Amygdala (tissue), 56 donors: ENCODE measurements at places on chromosomes 7 and 10.

DNA sequence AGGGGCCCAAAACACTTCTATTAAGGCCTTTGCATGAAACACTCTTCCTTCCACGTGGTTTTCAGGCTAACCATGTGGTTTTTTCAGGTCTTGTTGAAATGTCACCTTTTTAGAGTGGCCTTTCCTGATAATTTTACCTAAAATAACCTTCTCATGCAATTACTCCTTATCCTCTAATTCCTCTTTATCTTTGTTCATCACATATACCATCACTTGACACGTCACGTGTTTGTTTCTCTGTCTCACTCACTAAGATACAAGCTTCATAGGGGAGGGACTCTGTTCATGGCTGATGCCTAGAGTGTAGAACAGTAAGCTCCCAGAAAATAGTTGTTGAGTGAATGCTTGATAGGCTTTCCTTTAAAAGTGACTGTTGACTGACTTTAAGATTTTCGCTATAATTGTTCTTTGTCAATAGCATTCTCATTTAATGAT, 63.7 kb downstream of the ST7 start:
- no peak for DNase-seq

GRCh38 chr7:117780832-117781231, 92.4 kb downstream of the CTTNBP2 start:
- DNase-seq: no peak

- DNase-seq: no peak
These were observed 384.9 kb downstream of the PLXNA4 start for GRCh38 chr7:132191418-132191817.

- no peak for DNase-seq
These were observed 149.6 kb downstream of the ADK start for GRCh38 chr10:74300666-74301065.

GRCh38 chr10:7449063-7449695, 38.3 kb upstream of the SFMBT2 start:
- DNase-seq: no peak

DNA sequence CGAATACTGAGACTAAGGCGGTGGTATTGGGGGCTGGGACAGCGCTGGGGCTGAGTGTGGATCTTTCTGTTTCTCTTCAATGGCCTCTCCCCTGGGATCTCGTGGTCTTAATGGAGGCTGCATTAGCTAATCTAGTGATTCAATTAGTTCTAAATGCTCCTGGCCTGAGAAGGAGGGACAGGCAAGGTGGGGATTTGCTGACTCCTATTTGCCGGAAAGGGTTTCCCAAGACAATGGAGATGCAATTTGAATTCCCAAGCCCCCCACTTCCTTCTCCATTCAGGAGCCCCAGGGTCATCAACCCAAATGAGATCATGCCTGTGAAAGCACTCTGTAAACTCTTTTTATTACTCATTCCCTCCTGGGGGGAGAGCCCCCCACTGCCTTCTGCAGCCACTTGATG, 111.7 kb upstream of the PLXNA4 start:
- DNase-seq: no peak

DNA sequence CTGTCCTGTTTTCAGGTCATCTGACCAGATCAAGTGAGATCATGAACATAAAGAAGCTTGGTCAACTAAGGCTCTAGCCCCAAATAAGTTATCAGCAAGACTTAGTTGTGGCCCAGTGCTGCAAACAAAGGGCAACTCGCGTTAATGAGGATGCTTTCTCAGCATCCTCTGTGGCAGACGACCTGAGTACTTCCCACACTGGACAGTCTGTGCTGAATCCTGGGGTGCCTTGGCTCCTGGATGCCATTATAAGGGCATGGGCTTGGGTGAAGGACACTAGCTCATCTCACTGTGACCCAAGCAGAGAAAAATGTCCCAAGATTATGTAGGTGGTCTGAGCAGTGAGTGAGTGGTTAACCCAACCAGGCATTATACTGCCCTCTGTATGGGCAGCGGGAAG, 13.9 kb downstream of the CPA5 start:
- DNase-seq: no peak

- no peak for DNase-seq
These were observed 25.6 kb downstream of the CDNF start for GRCh38 chr10:14812271-14812670.

DNA sequence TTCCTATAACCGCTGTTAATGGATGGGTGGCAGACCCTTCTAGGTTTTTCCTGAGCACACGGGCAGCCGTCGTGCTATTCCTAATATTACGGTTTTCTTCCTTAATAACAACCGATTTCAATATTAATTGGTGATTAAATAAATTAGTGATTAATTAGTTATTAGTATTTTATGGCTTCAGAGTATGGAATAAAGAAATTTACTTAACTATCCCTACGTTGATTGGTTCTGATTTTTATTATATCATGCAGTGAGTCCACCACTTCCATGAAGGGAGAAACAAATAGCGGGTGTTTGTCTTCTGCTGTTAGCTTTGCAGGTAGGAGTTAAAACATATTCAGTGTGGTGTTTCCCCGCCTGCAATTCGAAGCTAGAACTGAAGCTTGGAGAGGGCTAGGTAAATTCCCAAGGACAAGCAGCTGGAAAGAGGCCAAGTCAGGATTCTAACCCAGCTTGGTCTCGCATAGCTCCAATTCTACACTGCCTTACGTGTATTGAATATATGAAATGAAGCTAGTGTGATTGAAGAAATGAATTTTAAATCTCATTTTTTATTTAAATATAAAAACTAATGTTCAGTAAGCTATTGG, 928 bp upstream of the CSTF2T start:
- DNase-seq: no peak

GRCh38 chr7:17095931-17096330, 202.5 kb upstream of the AHR start:
- no peak for DNase-seq

DNA sequence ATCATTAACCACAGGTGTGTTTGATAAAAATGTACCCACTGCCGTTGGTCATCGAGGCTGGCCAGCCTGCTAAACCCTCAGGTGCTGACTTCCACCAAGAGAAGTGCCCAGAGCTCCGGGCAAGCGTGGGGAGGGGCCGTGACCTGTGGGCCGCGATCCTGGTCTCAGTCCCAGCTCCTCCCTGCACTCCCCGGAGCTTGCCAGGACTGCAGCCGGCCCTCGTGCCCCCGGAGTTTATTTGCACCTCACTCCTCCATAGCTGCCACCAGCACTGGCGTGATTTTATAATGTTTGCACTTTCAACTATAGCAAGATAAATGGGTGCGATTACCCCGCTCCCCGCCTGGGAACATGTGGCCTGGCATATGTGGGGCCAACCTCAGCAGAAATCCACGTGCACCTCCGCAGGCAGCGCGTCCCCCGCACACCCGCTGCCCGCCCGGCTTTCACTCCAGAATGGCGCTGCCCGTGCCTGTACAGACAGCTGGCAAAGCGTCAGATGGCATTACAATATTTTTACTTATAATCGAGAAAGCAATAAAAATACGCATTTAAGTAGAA, 30.8 kb downstream of the UNCX start:
- DNase-seq: no peak

DNA sequence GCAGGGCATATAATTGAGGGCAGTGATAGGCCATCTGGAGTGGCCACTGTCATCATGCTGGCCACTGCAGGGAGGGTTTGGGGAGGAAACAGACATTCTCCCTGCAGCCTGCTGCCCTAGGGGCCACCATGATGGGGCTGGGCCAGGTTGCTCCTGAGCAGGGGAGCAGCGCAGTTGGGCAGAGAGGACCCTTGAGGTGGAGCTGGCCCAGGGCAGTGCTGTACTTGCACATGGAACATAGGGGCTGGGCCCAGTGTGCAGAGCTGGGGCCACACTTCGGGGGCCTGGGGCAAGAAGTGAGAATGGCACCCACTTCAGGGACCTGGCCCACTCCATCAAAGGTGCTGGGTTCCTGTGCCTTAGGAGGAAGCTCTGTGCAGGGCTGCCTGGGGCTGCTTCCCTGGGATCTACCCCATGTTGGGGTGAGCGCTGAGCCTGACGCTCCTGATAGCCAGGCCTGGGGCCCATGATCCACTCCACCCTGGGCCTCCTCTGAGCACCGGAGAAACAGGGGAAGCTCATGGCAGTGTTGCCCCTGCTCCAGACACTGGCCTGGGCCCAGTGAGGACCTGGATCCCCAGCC, 21.3 kb upstream of the NUB1 start:
- no peak for DNase-seq
